ENCODE measurements at places on chromosomes 4 and X.

- DNase-seq: no peak
Measured at GRCh38 chr4:145879598-145879997, 59.0 kb downstream of the ZNF827 start.

- no peak for DNase-seq
Measured at GRCh38 chr4:25367004-25367621, 9.9 kb upstream of the ANAPC4 start.

- DNase-seq: no peak
Measured at GRCh38 chr4:37517326-37517725, 168.8 kb downstream of the RELL1 start.

GRCh38 chr4:81589262-81589661, 117.6 kb upstream of the RASGEF1B start:
- DNase-seq: no peak

GRCh38 chrX:148600131-148600530, 99.7 kb downstream of the AFF2 start:
- no peak for DNase-seq

DNA sequence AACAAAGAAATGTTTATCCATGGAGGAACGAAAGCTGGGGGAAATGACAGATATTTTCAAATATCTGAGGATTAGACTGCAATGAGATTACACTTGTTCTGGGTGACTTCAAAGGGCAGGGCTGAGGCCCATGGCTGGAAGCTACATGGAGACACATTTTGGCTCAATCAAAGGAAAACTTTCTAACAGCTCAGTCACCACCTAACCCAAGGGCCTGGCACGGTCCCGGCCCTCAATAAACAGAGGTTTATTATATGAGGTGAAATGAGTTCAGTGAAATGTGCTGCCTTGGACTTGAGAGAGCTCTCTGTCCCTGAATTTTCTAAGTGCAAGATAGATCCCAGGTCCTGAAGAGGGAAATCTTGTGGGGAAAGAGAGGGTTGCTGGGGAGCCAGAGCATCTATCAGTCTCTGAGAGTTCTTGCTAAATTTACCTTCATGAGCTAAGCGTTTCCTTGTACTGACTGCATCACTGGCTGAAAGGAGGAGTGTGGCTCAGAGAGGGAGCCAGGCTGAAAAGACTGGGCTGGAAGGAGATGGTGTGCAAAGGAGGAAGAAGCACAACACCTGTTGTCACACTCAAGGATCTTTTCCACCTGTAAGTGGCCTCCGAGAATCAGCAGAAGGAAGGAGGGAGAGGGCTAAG, 2.0 kb upstream of the RIPPLY1 start:
- no peak for DNase-seq

DNA sequence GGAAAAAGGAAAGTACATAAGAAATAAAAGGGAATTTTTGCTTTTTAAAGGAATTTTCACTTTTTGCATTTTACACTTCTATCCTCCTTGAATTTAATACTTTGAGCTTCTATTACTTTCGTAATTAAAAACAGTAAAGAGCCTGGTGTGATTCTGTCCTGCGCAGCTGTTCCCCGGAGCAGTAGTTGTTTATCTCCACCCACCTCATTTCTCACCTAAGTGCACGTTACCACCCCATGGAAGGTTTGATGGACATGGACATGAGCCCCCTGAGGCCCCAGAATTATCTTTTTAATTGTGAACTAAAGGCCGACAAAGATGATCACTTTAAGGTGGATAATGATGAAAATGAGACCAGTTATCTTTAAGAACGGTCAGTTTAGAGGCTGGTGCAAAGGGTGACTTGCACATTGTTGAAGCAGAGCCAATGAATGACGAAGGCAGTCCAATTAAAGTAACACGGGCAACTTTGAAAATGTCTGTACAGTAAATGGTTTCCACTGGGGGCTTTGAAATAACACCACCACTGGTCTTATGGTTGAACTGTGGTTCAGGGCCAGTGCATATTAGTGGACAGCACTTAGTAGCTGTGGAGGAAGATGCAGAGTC, 52.1 kb upstream of the TEX13D start:
- DNase-seq: no peak

DNA sequence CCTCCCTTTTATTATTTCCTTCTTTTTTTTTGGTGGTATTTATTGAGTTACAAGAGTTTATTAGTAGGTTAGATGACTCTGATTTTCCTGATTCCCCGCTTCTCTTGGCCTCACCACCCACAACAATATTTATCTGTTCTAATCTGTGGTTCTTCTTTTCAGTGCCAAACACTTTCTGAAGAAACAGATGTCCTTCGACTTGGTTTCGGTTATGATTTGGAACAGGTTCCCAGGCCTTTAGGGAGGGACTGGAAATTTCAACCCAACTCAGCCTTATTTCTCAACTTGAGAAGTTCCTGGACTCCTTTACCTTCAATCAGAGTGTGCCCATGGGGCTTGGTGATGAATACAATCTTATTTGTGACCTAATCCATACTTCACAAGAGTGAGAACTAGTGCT, 108.1 kb downstream of the UCHL1 start:
- DNase-seq: no peak

GRCh38 chrX:131762802-131763234, 218.9 kb downstream of the OR13H1 start:
- peak; percentile 29 for DNase-seq

- DNase-seq: no peak
Measured at GRCh38 chr4:153541456-153542096, 75.4 kb downstream of the TMEM131L start.

DNA sequence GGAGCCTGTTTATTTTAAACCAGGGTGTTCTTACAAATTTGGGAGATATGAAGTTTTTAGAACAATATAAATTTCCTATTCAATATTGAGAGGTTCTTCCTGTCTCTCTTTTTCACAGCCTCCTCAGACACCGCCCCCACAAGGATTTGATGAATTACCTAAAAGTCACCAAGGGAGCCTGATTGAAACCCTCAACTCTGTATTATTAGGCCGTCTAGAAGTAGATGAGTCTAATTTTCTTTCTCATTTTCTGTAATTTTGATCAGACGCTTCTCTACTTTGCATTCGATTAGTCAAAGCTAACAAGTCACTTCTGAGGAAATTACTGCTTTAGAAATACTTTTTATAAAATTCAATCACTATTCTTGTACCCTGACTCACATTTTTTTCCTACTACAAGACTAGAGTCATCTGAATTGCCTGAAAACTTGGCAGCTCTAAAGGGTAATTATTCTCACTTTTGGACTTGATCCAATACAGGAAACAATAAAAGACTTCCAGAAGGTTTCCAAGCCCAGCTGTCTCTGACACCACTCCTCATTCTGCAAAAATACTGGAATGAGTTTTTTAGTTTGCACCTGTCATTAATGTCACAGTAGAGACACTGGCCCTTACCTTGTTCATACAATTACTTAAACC, 111.2 kb downstream of the ELOVL6 start:
- DNase-seq: no peak

Measured in T-helper 9 cell (primary cell).